ENCODE measurements at places on chromosomes 16 and 17.

GRCh38 chr17:62111562-62112171 lies 46.6 kb upstream of the MED13 start:
- no peak for DNase-seq

DNA sequence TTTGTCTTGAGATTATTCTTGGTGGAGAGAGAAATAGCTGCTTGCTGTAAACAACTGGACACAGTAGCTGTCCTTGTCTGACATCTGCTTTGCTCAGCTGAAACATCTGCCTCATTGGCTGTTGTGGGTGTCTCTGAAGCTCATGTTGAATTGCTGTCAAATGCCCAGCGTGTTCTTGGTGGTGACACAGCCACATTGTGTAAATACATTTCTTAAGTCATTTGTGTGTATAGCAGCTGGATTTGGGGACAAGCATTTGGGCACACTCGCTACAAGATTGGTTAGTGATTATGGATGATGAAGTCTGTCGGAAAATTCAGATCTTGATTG lies 5.3 kb downstream of the FAM234A start:
- DNase-seq = no peak

DNA sequence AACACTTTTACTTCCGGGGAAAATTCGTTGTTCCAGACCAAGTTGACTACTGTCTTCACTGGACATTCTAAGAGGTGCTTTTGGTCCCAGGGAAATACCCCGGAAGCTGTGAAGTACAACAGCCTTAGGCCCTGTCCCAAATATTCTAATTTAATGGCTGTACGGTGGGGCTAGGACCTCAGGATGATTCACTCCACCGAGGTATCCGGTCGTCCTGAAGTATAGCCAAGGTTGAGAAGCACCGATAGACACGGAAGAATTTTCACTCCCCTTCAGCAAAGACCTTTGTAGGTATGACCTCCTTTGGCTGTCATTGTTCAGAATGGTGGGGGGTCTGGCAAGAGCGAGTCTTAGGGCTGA lies 34.9 kb upstream of the ARL4D start:
- DNase-seq = no peak

DNA sequence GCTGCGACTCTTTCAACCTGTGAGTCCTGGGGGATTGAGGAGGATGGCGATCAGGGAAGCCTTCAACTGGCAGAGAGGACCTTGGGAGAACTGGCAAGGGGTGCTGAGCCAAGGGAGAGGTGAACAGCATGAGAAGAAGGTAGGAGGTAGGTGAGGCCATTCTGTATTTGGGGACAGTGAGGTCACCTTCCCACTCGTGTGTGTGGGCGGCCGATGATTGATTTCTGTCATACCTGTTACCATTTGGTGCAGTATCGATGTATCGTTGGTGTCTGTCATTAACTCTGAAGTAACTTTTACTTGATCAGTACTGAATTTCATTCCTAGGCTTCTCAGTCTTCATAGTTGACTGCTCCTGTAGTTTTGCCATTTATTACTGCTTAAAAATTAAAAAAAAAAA lies 3.8 kb downstream of the ARSG start:
- no peak for DNase-seq

GRCh38 chr16:87922250-87922871 lies 14.0 kb downstream of the CA5A start:
- no peak for DNase-seq

GRCh38 chr16:84485255-84486010 lies 19.0 kb downstream of the MEAK7 start:
- DNase-seq = no peak

- DNase-seq = peak; percentile 50
Observed at GRCh38 chr16:21263640-21264570, 14.2 kb downstream of the CRYM start.

Measured in GM03348 (cell line).